ENCODE measurements at places on chromosomes 11 and 22. TPM values are rescaled to one million over a fixed set of nuclear protein-coding genes. Genes with fewer than 3 reads are reported as not detected.
A peak's percentile ranks its signal among the peaks of the same experiment; 100 is the strongest.

The KRTAP5-4 gene
- not detected for total RNA-seq

The FOLR1 gene
- total RNA-seq = not detected

The CEP126 gene
- 9.6 TPM for total RNA-seq

The MAJIN gene
- not detected for total RNA-seq

The TTC12 gene
- 20.4 TPM for total RNA-seq

The EIF3F gene
- 336 TPM for total RNA-seq

DNA sequence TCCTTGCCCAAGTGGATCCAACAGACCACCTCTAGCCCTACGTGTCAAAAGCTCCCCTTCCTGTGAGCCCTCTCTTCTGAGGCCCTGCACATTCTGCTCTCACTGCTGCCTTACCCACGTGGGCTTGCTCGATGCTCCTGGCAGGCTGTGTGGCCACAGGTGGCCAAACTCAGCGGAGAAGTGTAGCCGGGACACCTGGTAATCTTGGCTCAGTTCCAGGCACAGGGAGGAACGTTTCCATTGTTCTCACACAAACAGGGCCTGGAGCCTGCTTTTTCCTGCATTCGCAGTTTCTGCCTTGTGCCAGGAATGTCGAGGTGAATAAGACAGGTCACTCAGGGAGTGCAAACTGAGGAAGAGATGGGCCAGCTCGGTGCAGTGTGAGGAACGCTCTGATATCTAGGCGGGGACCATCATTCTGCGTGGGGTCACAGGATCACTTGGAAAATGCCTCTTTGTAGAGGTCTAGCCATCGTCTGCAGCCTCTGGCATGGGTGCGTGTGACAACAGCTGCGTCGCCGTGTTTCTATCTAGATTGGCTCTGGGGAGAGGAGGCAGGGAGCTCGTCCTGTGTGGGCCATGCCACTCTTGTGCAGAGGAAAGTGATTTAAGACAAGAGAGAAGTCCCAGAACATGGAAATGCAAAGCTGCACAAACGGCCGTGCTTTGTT, 127.6 kb upstream of the PARVA start:
- H3K4me3 ChIP-seq = no peak overlapping the region
- DNase-seq = no peak
- H3K27me3 ChIP-seq = no peaks in the 10 kb centered on the region

DNA sequence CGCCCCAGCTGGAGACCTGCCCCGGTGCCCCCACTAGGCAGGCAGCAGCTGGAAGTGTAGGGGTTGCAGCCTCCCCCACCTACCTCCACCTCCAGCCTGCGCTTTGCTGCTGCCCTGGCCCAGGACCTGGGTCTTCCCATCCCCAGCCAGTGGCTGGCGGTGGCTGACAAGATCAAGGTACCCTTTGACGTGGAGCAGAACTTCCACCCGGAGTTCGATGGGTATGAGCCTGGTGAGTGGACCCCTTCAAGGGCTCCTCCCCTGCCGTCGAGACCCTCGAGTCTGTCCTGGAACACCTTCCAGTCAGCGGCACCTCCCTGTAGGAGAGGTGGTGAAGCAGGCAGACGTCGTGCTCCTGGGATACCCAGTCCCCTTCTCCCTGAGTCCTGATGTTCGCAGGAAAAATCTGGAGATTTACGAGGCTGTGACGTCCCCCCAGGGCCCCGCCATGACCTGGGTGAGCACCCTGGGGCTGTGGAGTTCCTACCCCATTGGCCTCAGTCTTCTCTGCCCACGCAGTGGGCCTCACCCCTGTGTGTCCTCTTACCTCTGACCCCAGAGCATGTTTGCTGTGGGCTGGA, 4.4 kb downstream of the PGGHG start:
- DNase-seq = no peak
- H3K36me3 ChIP-seq = no peaks in the 10 kb centered on the region
- H3K4me3 ChIP-seq = no peak overlapping the region

GRCh38 chr22:36280379-36280778, 27.4 kb downstream of the APOL1 start:
- no peak overlapping the region for H3K27ac ChIP-seq
- peaks cover 45% of the 10 kb centered on the region for H3K36me3 ChIP-seq
- DNase-seq = no peak
- H3K4me1 ChIP-seq = peaks cover 8% of the 10 kb centered on the region
- H3K27me3 ChIP-seq = no peaks in the 10 kb centered on the region

DNA sequence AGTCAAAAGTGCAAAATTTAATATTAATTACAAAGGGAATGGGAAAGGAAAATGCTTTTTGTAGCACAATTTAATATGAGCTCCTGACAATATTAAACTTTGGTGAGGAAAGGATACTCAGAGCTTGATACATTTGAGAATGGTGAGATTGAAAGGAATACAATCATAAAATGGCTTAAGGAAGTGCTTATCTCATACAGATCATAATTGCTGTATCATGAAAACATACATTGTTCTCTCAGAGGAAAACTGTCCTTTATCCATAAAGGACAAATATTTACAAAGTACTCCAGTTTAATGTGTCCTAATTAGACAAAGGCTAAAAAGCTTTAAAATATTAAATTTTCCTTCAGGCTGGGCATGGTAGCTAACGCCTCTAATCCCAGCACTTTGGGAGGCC, 260.4 kb downstream of the TMEM135 start:
- no peak for DNase-seq
- H3K27ac ChIP-seq = no peak overlapping the region
- H3K27me3 ChIP-seq = no peaks in the 10 kb centered on the region

- H3K36me3 ChIP-seq = no peaks in the 10 kb centered on the region
- H3K4me3 ChIP-seq = no peak overlapping the region
- no peaks in the 10 kb centered on the region for H3K27me3 ChIP-seq
- no peak overlapping the region for H3K27ac ChIP-seq
Observed at GRCh38 chr11:69501891-69502860, 20.7 kb downstream of the LINC01488 start.

DNA sequence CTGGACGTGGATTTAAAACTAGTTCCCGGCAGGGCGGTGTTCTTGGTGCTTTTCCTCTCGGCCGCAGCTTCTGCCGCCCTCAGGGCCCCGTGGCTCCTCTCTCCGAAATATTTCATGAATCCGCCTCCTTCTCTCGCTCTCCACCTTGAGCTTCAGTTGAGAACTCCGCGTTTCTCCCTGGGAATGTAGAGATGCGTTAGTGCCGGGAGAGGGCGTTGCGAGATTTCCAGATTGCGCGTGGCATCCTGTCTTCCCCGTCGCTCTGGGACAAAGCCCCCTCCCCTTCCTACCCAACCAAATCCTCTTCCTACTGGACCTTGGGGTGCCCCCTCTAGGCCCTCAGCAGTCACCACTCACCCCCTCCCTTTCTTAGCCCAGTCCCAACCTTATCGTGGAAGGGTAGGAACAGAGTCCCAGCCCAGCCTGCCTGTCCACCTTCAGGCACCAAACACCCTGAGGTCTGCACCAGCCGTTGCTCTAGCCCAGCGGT, 15.5 kb upstream of the RAC2 start:
- DNase-seq = no peak
- no peak overlapping the region for H3K4me3 ChIP-seq
- no peaks in the 10 kb centered on the region for H3K4me1 ChIP-seq
- no peak overlapping the region for H3K27ac ChIP-seq

DNA sequence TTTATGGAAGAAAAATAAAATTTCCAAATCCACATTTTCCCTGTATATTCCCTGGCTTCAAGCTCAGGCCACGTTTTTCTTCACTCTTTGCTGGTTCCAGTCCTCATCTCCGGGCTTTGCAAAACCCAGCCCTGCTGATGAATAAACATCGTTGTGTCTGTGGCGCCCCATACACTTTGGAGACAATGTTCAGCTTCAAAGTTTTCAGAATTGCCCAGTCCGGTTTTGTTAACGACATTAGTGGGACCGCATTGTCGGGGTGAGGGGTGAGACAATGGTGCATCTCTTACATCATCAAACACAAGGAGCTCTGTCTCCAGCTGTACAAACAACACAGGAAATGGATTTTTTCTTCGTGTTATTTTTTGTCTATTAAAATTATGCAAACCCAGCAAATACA, 53.4 kb upstream of the HTATIP2 start:
- DNase-seq = no peak
- no peaks in the 10 kb centered on the region for H3K4me1 ChIP-seq
- H3K27ac ChIP-seq = no peak overlapping the region
- no peaks in the 10 kb centered on the region for H3K36me3 ChIP-seq
- no peak overlapping the region for H3K4me3 ChIP-seq
- no peaks in the 10 kb centered on the region for H3K27me3 ChIP-seq

DNA sequence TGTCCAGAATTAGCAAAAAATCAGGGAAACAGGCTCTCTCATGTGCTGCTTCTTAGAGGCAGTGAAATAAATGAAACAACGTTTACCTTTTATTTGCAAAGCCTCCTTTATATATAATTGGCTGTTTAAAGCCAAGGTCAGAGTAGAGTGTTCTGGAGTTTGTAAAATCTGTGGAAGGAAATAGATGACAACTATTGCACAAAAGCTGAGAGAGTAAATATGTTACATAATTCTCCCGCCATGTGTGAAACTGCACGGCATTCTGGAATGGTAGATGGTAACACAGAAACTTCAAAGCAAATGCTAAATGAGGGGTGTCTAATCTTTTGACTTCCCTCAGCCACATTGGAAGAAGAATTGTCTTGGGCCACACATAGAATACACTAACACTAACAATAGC, 51.5 kb upstream of the FGF3 start:
- no peaks in the 10 kb centered on the region for H3K36me3 ChIP-seq
- no peak for DNase-seq
- H3K27me3 ChIP-seq = no peaks in the 10 kb centered on the region
- no peaks in the 10 kb centered on the region for H3K4me1 ChIP-seq
- H3K27ac ChIP-seq = no peak overlapping the region

DNA sequence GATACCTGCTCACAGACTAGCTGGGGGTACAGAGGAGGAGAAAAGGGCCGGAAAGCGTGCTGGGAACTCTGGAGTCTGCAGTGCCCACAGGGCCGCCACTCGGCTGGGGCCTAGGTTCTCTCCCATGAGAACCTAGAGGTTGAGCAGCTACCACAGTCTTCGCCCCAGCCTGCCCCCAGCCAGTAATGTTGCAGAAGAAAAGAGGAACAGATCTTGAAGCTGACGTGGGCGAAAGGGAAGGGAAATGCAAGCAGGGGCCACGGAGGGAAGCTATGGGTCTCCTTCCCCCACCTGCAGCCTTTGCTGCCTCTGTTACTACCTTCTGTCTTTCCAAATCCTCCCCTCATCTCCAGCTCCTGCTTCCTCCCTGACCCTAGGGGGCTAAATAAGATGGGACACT, 28.8 kb upstream of the P2RY2 start:
- DNase-seq = no peak
- no peak overlapping the region for H3K4me3 ChIP-seq
- H3K27ac ChIP-seq = no peak overlapping the region
- peaks cover 43% of the 10 kb centered on the region for H3K4me1 ChIP-seq

GRCh38 chr22:22219140-22219996, 25.2 kb upstream of the VPREB1 start:
- no peaks in the 10 kb centered on the region for H3K4me1 ChIP-seq
- H3K27ac ChIP-seq = no peak overlapping the region
- no peaks in the 10 kb centered on the region for H3K36me3 ChIP-seq
- no peaks in the 10 kb centered on the region for H3K27me3 ChIP-seq

DNA sequence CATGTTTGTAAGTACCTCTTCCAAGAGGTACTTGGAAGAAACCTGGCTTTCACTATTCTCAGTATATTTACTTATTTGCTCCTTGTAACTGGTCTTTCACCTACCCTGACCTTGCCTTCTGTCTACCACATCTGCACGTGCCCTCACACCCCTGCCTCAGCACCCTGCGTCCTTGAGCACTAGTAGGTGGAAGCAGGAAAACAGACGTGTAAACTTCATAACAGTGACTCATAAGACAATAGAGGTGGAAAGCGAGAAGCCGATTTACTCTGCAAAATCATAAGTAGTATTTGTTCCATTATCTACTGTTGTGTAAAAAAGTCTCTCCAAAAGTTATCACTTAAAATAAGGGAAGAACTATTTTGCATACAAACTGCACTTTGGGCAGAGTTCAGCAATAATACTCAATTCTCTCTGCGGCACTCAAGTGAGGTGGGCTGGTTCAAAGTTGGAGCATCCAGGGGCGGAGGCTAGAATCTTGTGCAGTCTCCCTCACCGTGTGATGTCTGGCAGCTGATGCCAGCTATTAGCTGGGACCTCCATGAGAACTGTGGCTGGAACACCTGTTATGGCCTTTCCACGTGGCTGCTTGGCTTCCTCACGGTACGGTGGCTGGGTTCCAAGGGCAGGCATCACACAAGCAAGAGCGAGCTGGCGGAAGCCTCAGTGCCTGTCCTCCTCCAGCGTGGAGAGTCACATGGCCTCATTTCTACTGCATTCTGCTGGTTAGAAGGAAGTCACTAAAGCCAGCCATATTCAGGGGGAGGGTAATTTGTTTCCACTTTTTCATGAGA, 30.4 kb downstream of the PACS1 start:
- H3K27me3 ChIP-seq = no peaks in the 10 kb centered on the region
- H3K36me3 ChIP-seq = no peaks in the 10 kb centered on the region
- no peak for DNase-seq
- H3K4me1 ChIP-seq = peaks cover 15% of the 10 kb centered on the region

DNA sequence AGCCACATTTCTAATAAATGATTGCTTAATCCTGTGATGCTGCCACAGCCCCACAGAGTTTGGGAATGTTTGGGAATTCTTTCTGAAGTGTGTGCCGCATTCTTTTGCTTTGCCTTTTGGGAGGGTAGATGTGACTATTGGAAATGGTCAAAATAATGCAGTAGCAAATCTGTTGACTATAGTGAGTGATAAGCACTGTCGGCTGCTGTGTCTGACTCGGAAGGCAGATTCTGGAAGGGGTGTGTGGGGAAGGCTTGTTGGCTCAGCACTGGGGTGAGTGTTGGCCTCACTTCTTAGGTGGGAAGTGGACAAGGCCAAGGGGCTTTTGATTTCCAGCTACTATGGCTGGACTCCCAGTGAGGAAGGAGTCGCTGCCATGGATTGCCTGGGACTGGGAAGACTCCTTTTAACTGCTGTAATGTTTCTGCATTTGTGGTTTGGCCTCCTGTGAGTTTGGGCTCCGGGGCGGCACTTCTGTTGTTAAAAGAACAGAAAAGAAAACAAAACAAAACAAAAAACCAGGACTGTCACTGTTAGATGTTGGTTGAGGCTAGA, 20.1 kb downstream of the ZBTB16 start:
- peaks cover 50% of the 10 kb centered on the region for H3K36me3 ChIP-seq
- H3K4me1 ChIP-seq = peaks cover 100% of the 10 kb centered on the region
- no peaks in the 10 kb centered on the region for H3K27me3 ChIP-seq
- H3K27ac ChIP-seq = peak overlapping the region; percentile 68
- no peak for DNase-seq
